Mucosa of descending colon (tissue), 3 donors: ENCODE measurements at places on chromosomes 5 and 9. TPM values are rescaled to one million over a fixed set of nuclear protein-coding genes. Genes with fewer than 3 reads are reported as not detected.

GRCh38 chr9:70852711-70853240, 268.6 kb downstream of the TRPM3 start:
- no peak for DNase-seq

- DNase-seq = no peak
Observed at GRCh38 chr5:10836986-10837385, 76.0 kb upstream of the DAP start.

- no peak for DNase-seq
Observed at GRCh38 chr5:160843240-160843639, 8.8 kb downstream of the ATP10B start.

Gene EFNA5
- total RNA-seq = 12.7 TPM

- DNase-seq = peak; percentile 52
Observed at GRCh38 chr9:22041775-22042174, 32.7 kb upstream of the CDKN2B start.

DNA sequence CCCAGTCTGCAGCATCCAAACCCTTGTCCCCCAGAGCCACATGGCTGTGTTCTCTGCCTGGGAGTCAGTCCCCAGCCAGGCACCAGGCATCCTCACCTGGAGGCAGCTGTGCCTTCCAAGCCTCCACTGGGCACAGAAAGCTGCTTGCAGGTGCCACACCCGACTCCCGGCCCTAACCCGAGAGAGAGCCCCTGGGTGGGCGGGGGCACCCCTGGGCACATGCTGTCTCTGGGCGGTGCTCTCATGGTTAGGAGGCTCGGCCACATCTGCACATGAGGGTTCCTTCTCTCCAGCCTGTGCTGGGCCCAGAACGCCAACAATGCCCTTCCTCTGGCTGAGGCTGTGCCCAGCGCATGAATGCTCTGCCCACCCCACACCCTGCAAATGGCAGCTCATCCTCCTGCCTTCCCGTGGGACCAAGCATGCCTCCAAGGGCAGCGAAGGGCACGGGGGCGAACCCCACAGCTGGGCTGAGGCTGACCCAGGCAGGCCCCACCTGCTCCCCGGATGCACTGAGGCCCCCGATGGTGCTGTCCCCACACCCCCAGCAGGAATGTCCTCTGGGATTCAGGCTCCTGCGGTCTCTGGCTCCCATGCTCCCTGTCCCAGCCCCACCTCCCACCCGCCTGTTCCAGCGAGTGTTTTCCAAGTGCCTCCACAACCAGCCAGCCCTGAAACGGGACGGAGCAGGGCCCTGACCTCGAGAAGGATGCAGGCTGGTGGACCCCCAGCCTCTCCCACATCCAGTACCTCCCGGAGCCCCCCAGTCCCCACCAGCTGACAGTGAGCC, 22.5 kb upstream of the CAMSAP1 start:
- DNase-seq = no peak

Gene KIAA0825
- total RNA-seq = 3.1 TPM

GRCh38 chr5:141780240-141780951, 97.8 kb downstream of the PCDH1 start:
- DNase-seq = no peak

DNA sequence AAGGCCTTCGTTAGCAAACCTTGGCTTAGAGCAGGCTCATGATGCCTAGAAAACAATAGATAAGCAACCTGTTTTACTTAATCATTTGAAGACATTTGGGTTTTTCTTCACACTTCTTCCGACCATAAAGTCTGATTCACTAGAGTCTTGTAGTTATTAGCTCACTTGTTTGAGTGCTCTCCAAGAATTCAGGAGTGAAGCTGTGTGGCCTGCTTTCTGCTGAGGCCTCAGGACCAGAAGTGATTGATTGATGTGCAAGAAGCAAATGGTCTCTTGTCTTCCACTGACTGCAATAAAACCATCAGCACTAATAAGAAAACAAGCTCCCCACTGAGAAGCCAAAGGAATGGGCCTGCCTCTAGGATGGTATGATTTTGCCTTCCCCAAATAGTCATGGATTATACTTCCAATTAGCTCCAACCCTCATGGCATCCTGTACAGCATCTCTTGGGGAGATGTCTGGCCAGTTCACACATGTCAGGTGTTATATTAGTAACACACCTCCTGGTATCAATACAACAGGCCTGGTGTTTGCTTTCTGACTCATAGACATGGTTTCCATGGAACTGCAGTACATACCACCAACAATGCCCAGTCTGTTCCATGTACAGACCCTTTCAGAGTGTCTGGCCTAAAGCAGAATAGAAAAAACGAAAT, 317.6 kb downstream of the CWC27 start:
- DNase-seq = no peak

- no peak for DNase-seq
Observed at GRCh38 chr9:134891713-134892112, 11.1 kb downstream of the FCN2 start.
